ENCODE measurements at places on chromosomes 6 and 20.

GRCh38 chr20:3706774-3707507, 5.5 kb downstream of the SIGLEC1 start:
- no peak for DNase-seq

- DNase-seq: no peak
Observed at GRCh38 chr6:25180630-25181349, 98.4 kb upstream of the CARMIL1 start.

- DNase-seq: no peak
Observed at GRCh38 chr6:98333273-98333672, 501.1 kb upstream of the POU3F2 start.

GRCh38 chr6:41748102-41748477, 893 bp upstream of the PGC start:
- DNase-seq: no peak

GRCh38 chr20:15515691-15516090, 1057.6 kb downstream of the KIF16B start:
- DNase-seq: no peak

DNA sequence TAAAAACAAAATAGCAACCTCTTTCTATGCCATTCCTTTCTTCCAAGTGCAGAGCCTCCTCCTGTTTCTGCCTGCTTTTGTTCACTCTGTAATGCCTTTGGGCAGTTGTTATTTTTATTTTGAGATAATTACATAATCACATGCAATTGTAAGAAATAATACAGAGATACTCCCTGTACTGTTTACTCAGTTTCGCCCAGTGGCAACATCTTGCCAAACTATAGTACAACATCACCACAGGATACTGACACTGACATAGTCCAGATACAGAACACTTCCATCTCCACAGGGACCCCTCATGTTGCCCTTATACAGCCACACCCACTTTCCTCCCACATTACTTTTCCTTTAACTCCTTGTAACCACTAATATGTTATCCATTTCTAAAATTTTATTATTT, 59.7 kb downstream of the BANF2 start:
- DNase-seq: no peak

- no peak for DNase-seq
Observed at GRCh38 chr6:71486461-71486860, 197.8 kb downstream of the OGFRL1 start.

Data from activated T-cell treated with anti-CD3 and anti-CD28 coated beads, Interleukin-2, amount 50 U/mL, for 4 hours (primary cell).